Inflammatory macrophage (primary cell): ENCODE measurements at places on chromosomes 2 and 18.
A peak's percentile ranks its signal among the peaks of the same experiment; 100 is the strongest.

GRCh38 chr18:8366070-8366469 is 243.2 kb upstream of the RAB12 start:
- no peak for DNase-seq

DNA sequence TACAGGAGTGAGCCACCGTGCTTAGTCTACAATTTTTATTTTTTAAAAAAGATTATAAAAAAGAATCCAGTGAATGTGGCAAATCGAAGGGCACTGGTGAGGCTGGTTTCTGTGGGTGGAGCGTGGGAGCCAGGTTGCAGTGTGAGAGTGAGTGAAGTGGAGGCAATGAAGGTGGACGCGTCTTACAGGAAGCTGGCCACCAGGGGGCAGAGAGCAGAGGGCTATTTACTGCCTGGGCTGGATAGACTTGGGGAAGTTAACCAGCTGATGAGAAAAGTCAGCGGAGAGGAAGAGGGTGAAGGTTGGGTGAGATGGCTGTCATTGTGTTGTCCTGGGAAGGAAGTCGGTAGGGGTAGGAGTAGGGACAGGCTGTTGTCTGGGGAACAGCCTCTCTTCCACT is 6.8 kb downstream of the SCTR start:
- peak; percentile 81 for DNase-seq

- DNase-seq, result no peak
Measured at GRCh38 chr18:61459896-61460648, 126.8 kb downstream of the CDH20 start.

DNA sequence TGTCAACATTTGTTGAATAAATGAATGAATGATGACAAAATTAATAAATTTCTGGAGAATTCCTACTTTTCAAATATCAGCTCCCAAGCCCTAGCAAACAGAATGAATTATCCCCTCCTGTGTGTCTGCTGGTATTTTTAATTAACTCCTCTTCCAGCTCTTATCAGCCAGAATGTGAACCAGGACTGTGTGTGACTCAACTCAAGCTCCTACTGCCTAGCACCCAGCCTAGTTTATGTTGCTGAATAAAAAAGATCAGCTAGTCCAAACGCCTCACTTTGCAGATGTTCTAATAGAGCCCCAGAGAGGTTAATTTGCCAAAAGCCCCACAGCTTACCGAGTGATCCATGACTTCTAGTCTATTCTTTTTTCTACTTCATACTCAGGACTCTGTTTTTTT is 50.3 kb downstream of the RABL2A start:
- DNase-seq, result no peak

DNA sequence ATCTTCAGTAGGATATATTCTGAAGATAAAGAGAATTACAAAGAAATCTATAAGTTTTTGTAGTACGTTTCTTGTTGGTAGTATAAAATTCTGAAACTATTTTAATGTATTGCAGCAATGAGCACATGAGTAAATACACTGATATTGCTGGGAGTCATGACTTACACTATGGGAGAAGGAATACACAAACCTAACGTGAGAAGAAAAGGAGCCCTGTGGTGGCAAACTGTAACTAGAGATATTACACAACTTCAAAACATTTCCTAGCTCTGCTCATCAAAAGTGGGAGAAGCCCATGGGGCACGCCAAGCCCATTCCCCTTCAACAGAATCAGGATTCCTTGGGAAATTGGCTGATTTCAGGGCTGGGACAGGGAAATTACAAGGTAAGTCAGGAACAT is 20.5 kb downstream of the SPIRE1 start:
- no peak for DNase-seq

DNA sequence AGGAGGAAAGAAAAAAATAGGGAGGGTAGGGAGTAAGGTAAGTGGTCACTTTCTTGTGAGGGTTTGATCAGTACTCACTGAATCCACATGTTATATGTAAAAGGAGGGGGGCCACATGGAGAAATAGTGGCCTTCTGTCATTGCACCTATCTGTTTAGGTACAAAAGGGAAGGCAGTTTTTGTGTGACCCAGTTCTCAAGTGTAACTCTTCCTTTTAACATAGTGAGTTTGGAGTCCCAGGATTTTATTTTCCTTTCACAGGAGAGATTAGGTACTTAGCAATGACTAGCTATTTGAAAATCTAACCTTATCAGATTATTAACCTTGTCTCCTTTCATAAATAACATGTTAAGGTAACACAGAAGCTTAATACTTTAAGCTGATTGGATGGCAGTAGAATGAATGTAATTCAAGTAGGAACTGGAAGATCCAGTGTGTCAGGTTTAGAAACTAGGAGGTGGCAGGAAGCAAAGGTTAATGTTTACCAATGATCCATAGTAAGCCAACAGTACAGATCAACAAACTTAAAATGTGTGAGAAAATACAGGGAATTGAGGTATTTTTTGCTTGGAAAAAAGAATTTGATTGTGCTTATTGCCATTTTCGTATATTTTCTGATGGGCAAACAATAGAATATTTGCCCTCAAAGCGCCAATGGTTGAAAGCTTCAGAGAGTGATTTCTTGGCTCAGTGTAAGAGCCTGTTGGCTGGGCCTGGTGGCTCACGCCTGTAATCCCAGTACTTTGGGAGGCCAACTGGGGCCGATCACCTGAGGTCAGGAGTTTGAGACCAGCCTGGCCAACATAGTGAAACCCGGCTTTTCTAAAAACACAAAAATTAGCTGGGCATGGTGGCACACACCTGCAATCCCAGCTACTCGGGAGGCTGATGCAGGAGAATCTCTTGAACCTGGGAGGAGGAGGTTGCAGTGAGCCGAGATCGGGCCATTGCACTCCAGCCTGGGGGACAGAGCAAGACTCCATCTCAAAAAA is 11.3 kb downstream of the HNMT start:
- DNase-seq, result no peak

- peak; percentile 14 for DNase-seq
Measured at GRCh38 chr2:168528469-168528868, 72.4 kb downstream of the CERS6 start.

DNA sequence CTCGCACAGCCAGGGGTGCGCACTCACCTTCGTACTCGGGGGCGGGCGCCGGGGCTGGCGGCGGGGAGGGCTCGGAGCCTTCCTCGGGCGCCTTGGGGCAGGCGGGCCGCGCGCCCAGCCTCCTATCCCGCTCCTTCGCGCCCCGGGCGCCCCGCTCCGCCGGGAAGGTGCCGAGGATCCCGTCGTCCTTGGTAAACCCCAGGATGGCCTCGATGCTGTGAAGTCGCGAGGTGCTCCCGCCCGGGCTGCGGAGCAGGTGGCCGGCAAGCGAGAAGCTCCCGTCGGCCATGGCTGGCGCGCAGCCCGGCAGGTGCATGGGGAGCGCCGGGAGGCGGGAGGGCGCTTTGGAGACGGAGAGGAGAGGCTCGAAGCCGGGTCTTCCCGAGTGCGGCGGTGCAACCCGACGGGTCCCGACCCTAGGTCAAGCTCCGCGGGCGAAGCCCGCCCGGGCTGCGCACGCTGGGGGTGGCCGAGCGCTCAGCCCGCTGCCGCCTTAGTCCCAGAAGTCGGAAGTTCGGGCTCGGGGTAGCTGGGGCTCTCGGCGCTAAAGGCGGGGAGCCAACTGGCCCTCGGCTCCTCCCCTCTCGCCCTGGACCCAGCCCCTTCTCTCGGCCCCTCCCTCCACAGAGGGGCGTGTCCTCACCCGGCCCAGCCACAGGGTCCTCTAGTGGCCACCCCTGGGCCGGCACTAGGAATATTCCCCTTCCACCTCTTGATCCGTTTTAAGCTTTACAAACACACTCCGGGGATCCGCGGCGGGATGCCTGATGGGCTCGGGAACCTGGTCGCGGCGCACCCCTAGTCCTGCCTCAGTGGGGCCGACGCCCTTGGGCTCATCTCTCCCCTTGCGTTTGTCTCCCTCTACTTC is at the start of gene RAX:
Gene RAX, minus strand, starts transcription at position 564 of the 868 bp plus-strand sequence. Its CDS starts 248 bp downstream, at position 316.
- DNase-seq, result no peak

- DNase-seq, result no peak
Measured at GRCh38 chr2:14628901-14629300, 3.6 kb upstream of the LRATD1 start.

GRCh38 chr2:42182654-42183308 is 13.6 kb downstream of the EML4 start:
- DNase-seq, result no peak

- DNase-seq, result no peak
Measured at GRCh38 chr2:157789256-157789655, 86.9 kb downstream of the ACVR1 start.

DNA sequence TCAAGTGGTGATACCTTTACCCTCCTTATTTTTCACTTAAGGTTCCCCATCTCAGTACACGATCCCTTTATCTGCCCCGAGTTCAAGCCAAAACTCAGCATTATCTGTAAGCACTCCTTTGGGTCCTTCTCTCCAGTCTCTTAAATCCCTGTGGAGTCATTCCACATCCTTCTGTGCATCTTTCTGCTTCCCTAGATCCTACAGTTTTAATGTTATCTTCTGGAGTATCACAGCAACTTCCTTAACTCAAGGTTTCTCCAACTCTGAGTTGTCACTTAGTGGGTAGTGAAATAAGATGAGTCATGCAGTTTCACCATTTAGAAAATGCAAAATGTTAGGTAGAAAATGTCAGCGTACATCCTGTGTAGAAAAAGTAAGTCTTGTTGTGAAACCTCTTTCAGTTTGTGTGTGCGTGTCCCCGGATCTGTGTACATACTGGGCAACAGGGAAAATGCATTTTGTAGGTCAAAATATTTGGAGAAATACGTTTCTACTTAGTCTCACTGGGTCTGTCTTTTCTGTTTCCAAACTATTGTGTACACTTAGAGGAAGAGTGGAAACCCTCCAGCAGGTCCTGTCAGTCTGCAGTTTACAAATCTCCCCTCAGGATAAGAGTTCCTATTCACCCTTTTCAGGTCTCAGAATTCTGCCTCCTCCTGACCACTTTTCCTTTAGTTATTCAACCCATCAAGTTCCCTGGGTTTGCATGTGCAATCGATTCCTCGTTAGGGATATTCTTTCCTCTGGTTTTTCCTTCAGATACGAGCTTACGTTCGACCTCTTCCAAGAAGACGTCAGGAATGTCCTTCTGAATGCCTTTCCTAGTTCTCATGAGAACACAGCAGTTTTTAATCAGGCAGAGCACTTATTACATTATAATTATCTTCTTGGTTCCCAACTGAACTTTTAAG is 154.8 kb downstream of the TGIF1 start:
- peak; percentile 85 for DNase-seq

DNA sequence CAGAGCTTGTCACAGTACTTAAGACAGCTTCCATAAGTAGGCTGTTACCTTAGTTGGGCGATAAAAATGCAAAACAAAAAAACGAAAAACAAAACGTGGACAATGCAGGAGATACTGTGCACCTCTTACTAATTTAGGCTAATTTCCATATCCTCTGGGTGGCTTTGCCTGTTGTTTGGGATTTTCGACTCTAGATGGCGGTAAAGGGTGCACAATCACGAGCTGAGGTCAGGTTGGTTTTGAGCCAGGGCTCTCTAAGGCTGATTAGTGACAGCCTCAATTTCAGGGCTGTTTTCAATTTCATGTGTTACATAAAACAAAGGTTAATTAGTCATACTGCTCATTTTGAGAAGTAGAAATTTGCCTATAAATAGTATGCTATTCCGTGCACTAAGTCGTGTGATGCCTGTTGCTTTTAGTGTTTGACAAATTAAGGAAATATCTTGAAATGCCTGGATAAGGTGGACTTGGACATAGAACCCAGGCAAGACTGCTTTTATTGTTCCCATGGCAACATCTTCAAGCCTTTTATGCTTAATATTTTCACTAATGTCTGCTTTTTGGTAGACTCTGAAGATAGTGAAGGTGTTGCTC is 493.1 kb downstream of the SOCS6 start:
- DNase-seq, result peak; percentile 48

DNA sequence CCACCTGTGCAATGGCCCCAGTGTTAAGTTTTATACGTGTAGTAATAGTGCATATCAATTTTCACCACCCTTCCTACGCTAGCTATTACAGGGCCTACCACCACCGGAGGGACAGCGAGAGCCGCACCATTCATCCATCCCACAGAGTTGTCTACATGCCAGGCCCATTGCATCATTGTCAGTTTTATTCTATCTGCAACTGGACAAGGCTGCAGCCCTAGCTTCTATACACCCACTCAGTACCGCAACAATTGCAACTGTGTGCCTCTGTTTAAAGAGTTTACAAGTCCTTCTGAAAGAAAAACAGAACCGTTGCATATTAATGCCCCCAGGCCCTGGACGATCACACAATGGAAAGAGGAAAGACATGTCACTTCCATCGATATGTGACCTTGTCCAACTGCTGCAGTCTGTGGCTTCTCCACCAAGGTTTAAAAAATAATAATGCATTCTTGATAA is 58.6 kb downstream of the ZEB2 start:
- DNase-seq, result peak; percentile 90

DNA sequence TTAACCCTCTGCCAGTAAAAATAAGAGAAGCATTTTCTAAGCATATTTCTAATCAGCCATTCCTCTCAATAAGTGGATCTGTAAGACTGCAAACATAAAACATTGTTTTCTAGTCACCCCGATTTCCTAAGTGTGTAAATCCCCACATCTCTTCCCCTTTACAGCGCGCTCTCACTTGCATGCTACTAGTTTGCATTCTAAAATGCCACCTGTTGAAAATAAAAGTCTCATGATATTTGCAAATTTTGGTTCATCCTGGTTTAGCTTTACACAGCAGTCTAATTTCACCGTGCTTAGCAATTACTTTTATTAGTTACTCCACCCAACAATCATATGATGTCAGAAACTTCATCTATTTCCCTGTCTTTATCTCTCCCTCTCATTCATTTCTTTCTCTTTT is 1230.7 kb upstream of the ZEB2 start:
- peak; percentile 43 for DNase-seq

GRCh38 chr18:910247-910646 is 5.6 kb downstream of the ADCYAP1 start:
- DNase-seq, result no peak

DNA sequence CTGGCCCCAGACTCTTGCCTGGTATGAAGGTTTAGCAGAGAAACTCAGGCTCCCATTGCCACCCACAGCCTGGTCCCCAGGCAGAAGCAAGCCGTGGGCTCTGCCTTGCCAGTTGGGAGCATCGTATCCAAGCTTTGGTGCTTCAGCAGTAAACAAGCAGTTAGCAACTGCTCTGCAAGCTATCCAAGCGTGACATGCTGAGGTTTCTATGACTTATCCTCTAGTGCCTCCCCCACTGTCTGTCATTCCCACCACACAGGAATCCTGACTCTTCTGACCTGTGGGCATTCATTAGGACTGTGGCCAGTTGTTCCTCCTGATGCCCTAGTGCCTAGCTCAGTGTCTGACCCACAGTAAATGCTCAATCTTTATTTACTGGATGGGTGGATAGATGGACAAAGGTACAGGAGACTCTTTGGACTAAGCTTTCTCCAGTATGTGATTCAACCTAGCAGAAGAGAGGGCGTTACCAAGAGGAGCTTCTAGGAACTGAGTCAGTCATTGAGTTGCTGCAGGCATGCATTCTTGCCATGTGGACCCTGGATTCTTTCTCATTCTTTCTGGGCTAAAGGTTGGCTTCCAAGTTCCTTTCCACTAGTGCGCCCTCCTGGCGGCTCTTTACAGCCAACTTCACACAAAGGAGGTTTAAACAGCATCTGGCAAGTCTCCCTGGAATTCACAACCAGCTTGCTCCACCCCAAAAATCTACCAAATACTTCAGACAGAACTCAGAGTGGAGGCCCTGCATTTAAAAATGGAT is 40.6 kb upstream of the MRPL19 start:
- no peak for DNase-seq

- peak; percentile 9 for DNase-seq
Measured at GRCh38 chr2:234292205-234292961, 204.5 kb downstream of the ARL4C start.
